ENCODE measurements at places on chromosomes 6 and 20. TPM values are rescaled to one million over a fixed set of nuclear protein-coding genes. Genes with fewer than 3 reads are reported as not detected.

- DNase-seq: no peak
- no peaks in the 10 kb centered on the region for H3K4me1 ChIP-seq
- H3K27ac ChIP-seq: no peak overlapping the region
- H3K27me3 ChIP-seq: no peaks in the 10 kb centered on the region
- H3K36me3 ChIP-seq: no peaks in the 10 kb centered on the region
Measured at GRCh38 chr6:93550551-93551276, 131.4 kb upstream of the EPHA7 start.

GRCh38 chr6:162785632-162786242 lies 58.0 kb downstream of the PACRG start:
- no peak for DNase-seq
- no peak overlapping the region for H3K4me3 ChIP-seq
- H3K27me3 ChIP-seq: no peaks in the 10 kb centered on the region
- no peaks in the 10 kb centered on the region for H3K4me1 ChIP-seq

- no peaks in the 10 kb centered on the region for H3K36me3 ChIP-seq
- peaks cover 5% of the 10 kb centered on the region for H3K4me1 ChIP-seq
- peaks cover 6% of the 10 kb centered on the region for H3K27me3 ChIP-seq
Measured at GRCh38 chr20:23097636-23098580, 11.8 kb upstream of the CD93 start.

DNA sequence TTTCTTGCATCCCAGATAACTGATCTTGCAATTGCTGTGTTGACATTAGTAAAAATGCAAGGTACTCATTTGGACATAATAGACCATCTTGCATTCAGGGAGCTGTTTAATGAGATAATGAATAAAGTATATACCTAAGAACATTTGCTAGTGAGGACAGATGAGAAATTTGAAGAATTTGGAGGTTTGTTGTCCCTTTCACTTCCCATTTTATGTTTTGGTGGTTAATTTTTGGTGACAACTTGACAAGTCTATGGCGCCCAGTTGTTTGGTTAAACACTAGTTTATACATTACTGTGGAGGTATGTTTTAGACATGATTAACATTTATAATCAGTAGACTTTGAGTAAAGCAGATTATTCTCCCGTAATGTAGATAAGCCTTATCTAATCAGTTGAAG lies 300.2 kb upstream of the SYNCRIP start:
- DNase-seq: no peak
- H3K4me3 ChIP-seq: no peak overlapping the region
- H3K27me3 ChIP-seq: no peaks in the 10 kb centered on the region
- H3K36me3 ChIP-seq: no peaks in the 10 kb centered on the region
- no peaks in the 10 kb centered on the region for H3K4me1 ChIP-seq

- H3K27me3 ChIP-seq: peaks cover 8% of the 10 kb centered on the region
- no peaks in the 10 kb centered on the region for H3K36me3 ChIP-seq
- H3K4me1 ChIP-seq: no peaks in the 10 kb centered on the region
- no peak overlapping the region for H3K4me3 ChIP-seq
Measured at GRCh38 chr6:125120054-125120590, 33.5 kb upstream of the TPD52L1 start.

DNA sequence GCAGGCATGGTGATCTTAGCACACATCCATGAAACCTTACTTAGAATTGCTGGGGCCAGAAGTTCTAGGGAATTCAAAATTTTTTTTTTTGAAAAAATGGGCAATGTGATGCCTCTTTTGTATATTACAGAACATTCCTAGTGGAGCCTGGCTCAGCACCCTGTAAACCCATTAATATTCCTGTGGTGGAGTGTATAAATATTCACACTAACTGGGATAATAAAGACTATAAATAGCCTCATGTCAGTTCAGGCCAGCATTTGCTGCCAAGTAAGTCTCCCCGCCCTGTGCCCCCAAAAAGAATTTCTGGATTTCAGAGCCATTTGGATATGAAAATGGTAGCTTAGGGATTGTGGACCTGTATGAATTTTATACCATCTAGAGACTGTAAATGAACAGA lies 14.8 kb downstream of the BANF2 start:
- no peak overlapping the region for H3K27ac ChIP-seq
- H3K4me1 ChIP-seq: no peaks in the 10 kb centered on the region
- H3K4me3 ChIP-seq: no peak overlapping the region

DNA sequence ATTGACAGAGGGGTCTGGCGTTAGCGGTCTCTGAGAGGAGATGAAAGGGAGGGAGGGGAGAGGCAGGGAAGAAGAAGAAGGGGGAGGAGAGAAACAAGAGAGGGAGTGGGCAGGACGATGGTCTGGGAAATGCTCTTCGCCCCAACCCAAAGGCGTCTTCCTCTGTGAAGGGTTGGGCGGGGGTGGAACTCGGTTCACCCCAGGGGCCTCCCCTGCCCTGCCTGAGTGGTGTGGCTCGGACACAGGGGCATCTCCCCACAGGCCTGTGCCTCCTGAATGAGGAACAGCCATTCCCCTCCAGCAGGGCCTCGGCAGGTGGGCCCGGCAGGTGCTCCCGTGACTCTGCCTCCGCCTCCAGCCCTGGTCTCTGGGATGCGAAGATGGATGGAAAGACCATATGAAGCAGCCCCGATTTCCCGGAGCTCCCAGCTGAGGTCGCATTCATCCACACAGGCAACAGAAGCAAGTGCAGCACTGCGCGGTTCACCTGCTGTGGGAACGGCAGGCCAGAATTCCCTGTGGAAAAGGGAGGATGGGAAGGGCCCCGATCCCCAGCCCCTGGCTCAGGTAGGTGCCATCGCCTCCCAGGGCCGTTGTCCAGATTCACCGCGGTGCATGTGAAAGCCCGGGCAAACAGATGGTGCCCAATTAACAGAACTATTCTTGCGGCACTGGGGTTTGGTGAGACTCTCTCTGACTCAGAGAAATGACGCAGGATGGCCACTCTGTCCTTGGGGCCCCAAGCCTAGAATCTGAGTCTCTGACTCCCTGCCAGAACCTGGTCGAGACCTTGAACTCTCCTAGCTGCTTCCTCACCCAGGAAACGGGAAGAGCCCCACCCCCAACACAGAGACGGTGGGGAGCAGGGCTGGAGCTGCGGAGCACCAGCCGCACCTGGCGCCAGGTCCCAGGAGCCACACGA lies 29.4 kb upstream of the RPS6KA2 start:
- H3K36me3 ChIP-seq: no peaks in the 10 kb centered on the region
- H3K27me3 ChIP-seq: peaks cover 5% of the 10 kb centered on the region
- no peak overlapping the region for H3K27ac ChIP-seq
- DNase-seq: no peak
- peaks cover 9% of the 10 kb centered on the region for H3K4me1 ChIP-seq
- no peak overlapping the region for H3K4me3 ChIP-seq

GRCh38 chr20:61765081-61765870 lies 300.4 kb downstream of the TAF4 start:
- H3K27me3 ChIP-seq: no peaks in the 10 kb centered on the region
- DNase-seq: no peak
- no peaks in the 10 kb centered on the region for H3K4me1 ChIP-seq
- no peaks in the 10 kb centered on the region for H3K36me3 ChIP-seq

GRCh38 chr6:144305985-144306384 lies 20.9 kb downstream of the UTRN start:
- peaks cover 13% of the 10 kb centered on the region for H3K36me3 ChIP-seq
- DNase-seq: peak; percentile 54
- peaks cover 17% of the 10 kb centered on the region for H3K27me3 ChIP-seq

GRCh38 chr6:118320652-118321051 lies 227.4 kb upstream of the PLN start:
- H3K36me3 ChIP-seq: no peaks in the 10 kb centered on the region
- no peak overlapping the region for H3K27ac ChIP-seq
- H3K4me3 ChIP-seq: no peak overlapping the region
- peaks cover 3% of the 10 kb centered on the region for H3K27me3 ChIP-seq
- no peak for DNase-seq

- H3K4me3 ChIP-seq: peak overlapping the region; percentile 96
- peak; percentile 44 for DNase-seq
- peaks cover 42% of the 10 kb centered on the region for H3K36me3 ChIP-seq
- peaks cover 42% of the 10 kb centered on the region for H3K4me1 ChIP-seq
- peaks cover 13% of the 10 kb centered on the region for H3K27me3 ChIP-seq
- peak overlapping the region; percentile 99 for H3K27ac ChIP-seq
Measured at GRCh38 chr6:132813173-132813856, 1.1 kb upstream of the RPS12 start.

GRCh38 chr6:138526822-138527235 lies 27.5 kb upstream of the NHSL1 start:
- H3K36me3 ChIP-seq: no peaks in the 10 kb centered on the region
- no peak for DNase-seq
- H3K27me3 ChIP-seq: peaks cover 19% of the 10 kb centered on the region
- H3K27ac ChIP-seq: no peak overlapping the region
- H3K4me1 ChIP-seq: peaks cover under 1% of the 10 kb centered on the region
- H3K4me3 ChIP-seq: no peak overlapping the region

GRCh38 chr6:85983032-85983659 lies 340.5 kb upstream of the SYNCRIP start:
- H3K27me3 ChIP-seq: no peaks in the 10 kb centered on the region
- no peaks in the 10 kb centered on the region for H3K36me3 ChIP-seq
- no peaks in the 10 kb centered on the region for H3K4me1 ChIP-seq
- no peak overlapping the region for H3K4me3 ChIP-seq

DNA sequence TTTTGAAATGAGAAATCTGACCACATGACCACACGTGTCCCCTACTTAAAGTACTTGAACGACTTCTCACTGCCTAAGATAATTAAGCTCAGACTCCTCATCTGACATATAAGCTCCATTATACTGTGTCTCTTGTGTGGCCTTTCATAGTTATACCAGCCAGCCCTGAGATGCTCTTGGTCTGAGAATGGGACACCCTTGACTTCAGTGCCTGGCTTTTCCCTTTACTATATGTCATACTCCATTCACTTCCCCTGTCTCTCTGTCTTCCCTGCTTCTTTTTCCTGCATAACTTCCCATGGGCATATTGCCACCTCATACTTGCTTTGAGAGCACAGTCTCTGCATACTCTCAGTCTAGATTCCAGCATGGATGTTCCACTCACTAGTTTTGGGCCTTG lies 53.4 kb upstream of the TINAG start:
- DNase-seq: no peak
- H3K36me3 ChIP-seq: no peaks in the 10 kb centered on the region
- H3K4me1 ChIP-seq: no peaks in the 10 kb centered on the region
- H3K4me3 ChIP-seq: no peak overlapping the region
- H3K27ac ChIP-seq: no peak overlapping the region
- H3K27me3 ChIP-seq: no peaks in the 10 kb centered on the region

DNA sequence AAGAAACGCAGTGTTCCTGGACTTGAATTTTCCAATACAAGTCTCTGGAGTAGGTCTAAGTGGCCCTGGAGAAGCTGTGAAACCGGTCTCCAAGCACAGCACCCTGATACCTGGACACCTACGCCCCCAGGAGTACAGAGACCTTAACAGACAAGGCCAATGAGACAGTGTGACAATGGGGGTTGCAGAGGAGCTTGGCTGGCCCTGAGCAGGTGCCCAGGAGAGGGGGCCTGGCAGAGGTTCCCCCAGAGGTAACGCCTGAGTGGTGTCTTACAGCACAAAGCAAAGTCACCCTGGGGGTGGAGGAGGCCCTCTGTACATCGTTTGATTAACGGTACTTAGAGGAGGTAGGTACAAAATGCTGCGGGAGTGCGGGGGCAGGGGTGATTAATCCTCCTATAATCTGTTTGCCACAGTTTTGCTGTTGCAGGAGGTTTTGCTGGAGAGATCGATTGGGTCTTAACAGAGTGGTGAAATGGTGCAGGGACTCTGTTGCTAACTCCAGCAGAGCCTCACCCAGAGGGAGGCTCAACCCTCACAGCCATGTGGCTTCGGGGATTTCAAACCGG lies 37.3 kb upstream of the APCDD1L start:
- H3K4me3 ChIP-seq: no peak overlapping the region
- no peaks in the 10 kb centered on the region for H3K4me1 ChIP-seq
- DNase-seq: no peak
- peaks cover 25% of the 10 kb centered on the region for H3K27me3 ChIP-seq

DNA sequence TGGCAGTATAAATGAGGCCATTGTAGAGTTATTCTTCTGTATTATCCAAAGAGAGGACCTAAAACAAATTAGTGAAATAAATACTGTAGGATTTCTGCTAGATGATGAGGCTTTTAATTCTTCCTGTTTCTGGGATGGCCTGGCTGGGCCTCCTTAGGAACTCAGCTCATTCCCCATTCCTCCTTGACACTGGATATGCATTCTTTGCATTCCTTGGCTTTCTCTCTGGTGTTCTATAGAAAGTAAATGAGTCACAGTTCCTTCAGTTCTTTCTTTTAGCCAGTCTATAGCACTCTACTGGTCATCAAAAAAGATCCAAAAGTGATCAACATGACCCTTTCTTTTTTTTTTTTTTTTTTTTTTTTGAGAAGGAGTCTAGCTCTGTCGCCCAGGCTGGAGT lies 8.6 kb downstream of the OR10C1 start:
- peaks cover 17% of the 10 kb centered on the region for H3K27me3 ChIP-seq
- no peak for DNase-seq
- no peak overlapping the region for H3K4me3 ChIP-seq
- no peak overlapping the region for H3K27ac ChIP-seq

DNA sequence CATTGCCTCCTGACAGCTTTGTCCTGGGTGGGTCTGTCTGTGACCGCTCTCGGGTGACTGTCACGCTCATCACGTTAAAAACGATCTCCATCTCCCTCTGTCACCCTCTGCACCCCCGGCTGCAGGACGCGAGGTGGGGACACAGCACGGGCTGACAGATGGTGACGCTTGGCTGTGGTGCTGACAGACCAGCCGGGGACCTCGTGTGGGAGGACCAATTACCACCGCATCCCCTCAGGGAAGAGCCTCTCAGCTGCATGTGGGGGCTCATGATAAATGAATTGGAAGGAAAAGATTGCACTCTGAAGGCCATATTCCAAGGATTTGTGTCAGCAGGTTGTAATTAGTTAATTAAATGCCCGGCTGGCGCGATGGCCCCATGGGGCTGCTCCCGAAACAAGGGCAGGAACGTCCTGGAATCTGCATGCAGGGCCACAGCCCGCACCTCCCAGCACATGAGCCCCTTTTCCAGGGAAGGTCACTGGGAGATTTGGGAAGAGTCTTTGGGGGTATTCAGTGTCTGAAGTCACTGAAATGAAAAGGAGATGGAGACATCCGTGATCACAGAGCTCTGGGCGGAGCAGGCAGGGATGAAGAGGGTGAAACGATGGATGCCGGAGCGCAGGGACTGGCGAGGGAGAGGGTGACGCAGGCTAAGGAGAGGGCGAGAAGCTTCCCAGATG lies 87.1 kb downstream of the ERMARD start:
- no peaks in the 10 kb centered on the region for H3K36me3 ChIP-seq
- peak; percentile 6 for DNase-seq
- no peak overlapping the region for H3K4me3 ChIP-seq
- H3K4me1 ChIP-seq: no peaks in the 10 kb centered on the region
- H3K27ac ChIP-seq: no peak overlapping the region

GRCh38 chr6:40274058-40274457 lies 313.1 kb downstream of the LRFN2 start:
- H3K27me3 ChIP-seq: peaks cover 1% of the 10 kb centered on the region
- DNase-seq: no peak
- no peak overlapping the region for H3K27ac ChIP-seq
- H3K4me3 ChIP-seq: no peak overlapping the region
- H3K36me3 ChIP-seq: no peaks in the 10 kb centered on the region

GRCh38 chr6:6703699-6704098 lies 115.2 kb downstream of the LY86 start:
- H3K27ac ChIP-seq: no peak overlapping the region
- H3K27me3 ChIP-seq: peaks cover 44% of the 10 kb centered on the region
- no peak for DNase-seq
- no peak overlapping the region for H3K4me3 ChIP-seq
- H3K36me3 ChIP-seq: no peaks in the 10 kb centered on the region
- peaks cover 3% of the 10 kb centered on the region for H3K4me1 ChIP-seq

The LHFPL5 gene
- total RNA-seq: not detected

The TGM2 gene
- total RNA-seq: 0.38 TPM

The GUCA1A gene
- total RNA-seq: not detected

The CBLN4 gene
- total RNA-seq: not detected

The HCRTR2 gene
- total RNA-seq: not detected

The TREML2 gene
- total RNA-seq: 21.5 TPM

The SLC17A1 gene
- not detected for total RNA-seq

The SULF2 gene
- total RNA-seq: 0.71 TPM

The TENT5A gene
- total RNA-seq: 2.0 TPM

Measured in activated CD4-positive, alpha-beta memory T cell treated with anti-CD3 and anti-CD28 coated beads, Interleukin-2, amount 10 ng/mL, durations not matched to agents 7 days and 5 days (primary cell).